Stimulated activated CD4-positive, alpha-beta T cell treated with anti-CD3 and anti-CD28 coated beads, Interleukin-15, amount 100 ng/mL, for 1 hour (primary cell): ENCODE measurements at places on chromosomes 2 and 18.

DNA sequence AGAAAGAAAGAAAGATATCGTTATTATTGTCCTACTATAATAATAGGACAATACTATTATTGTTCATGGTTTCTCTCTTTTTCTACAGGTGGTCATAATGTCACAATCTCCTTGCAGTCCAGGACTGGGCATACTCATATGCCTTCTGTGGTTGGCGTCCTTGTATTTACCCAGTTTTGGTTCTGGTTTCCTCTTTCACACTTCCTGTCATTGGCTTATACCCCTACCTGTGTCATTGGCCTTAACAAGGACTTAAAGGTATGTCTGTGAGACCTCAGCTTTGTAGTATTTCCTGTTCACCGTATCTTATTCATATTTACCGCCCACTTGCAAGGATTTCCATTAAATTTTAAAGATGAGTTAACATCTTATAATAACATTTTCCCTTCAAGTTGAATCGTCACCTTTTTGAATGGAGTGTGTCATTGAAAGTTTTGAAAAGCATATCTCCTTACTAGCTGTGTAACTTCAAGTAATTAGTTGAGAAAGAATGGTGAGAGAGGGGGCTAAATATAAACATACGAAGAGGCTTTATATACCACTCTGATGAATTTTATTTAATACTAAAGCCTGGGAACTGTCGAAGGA, 36.5 kb upstream of the HTR2B start:
- no peak for DNase-seq

- no peak for DNase-seq
These were observed 81.8 kb downstream of the RTP5 start for GRCh38 chr2:241951316-241951700.

GRCh38 chr18:8121942-8122480, 487.2 kb upstream of the RAB12 start:
- no peak for DNase-seq

- DNase-seq: no peak
These were observed 29.0 kb upstream of the TNS1 start for GRCh38 chr2:218031771-218032257.

- DNase-seq: no peak
These were observed 177.1 kb upstream of the HAAO start for GRCh38 chr2:42969231-42970150.

- DNase-seq: no peak
These were observed 550.7 kb downstream of the RIT2 start for GRCh38 chr18:42564761-42565160.

DNA sequence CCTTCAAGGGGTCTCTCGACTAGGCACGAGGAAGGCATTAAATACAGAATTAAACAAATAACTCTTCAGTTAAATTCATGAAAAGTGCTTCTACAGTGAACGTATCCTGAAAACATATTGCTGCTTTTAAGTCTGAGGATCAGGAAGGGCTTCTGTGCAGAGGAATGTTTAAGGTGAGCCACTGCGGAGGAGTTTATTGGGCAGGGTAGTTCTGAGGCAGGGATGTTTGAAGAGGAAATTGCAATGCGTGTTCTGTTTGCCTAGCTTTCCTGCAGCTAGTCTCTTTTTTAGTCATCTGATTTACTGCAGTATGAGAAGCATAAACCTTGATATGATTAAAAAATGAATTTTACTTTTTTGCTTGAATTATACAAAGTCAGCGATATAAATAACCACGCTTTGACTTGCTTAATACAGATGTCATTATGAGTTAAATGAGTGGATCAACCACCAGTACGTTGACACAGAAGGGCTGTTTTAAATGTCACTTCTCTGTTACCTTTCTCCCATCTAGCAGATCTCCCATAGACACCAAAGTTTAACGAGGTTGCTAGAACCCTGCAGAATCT, 98.7 kb downstream of the CTNNA2 start:
- no peak for DNase-seq

DNA sequence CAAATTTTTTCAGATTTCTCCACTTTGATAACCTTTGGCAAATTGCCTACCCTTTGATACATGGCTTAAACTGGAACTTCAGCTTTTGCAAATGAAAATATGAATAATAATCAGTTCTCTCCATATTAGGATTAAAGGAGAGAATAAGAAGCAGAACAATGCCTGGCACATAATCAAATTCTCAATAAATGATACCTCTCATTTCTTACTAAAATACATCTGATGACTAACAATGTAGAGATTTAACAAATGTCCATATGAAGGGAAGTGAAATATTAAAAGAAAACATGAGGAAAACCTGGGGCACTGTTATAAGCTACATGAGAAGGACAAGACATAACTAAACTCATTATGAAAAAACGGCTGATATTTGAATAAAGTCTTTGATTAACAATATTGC, 1103.6 kb downstream of the LRP1B start:
- no peak for DNase-seq

DNA sequence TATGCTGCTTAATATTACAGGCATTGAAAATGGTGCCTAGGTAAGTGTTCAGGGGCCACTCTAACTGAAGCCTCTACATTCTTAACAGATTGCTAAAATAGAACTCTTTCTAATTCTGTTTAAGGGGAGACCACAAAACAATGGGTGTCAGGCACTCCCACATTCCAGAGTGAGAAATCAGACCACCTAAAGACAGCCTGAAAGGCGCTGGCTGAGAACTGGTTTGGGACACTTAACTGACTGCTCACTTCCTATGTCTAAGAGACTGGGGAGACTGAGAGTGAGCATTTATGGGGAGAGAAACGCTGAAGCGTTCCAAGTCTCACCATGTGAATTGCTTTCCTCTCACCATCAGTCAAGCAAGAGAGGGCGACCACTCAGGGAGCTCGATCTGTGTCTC, 108.8 kb upstream of the ITGB6 start:
- no peak for DNase-seq

- no peak for DNase-seq
These were observed 3.4 kb downstream of the SLC66A2 start for GRCh38 chr18:79947881-79948610.

DNA sequence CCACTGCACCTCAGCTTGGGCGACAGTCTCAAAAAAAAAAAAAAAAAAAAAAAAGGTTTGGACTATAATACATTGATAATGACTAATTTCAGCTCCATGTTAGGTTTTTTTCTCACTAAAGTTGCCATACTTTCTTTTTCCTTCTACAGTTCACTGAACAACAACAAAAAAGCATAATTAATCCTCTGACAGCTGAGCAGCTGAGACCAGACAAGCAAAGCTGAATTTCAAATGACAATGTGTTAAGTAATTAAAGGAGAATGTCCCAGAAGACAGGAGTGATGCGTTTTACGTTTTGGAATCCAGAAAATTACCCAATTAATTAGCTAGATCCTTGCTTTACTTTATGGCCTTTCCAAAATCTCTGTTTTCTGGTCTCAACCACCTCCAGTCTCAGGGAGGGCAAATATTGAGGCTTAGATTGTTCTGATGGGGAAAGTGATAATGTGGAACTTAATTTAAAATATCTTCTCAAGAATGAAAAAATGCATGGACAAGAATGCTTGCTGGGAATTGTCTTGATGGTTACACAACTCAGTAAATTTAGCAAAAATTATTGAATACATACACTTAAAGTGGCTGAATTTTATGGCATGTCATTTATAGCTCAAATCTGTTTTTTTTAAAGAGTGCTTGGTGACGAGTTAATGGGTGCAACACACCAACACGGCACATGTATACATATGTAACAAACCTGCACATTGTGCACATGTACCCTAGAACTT, 17.4 kb upstream of the RMDN2 start:
- no peak for DNase-seq

DNA sequence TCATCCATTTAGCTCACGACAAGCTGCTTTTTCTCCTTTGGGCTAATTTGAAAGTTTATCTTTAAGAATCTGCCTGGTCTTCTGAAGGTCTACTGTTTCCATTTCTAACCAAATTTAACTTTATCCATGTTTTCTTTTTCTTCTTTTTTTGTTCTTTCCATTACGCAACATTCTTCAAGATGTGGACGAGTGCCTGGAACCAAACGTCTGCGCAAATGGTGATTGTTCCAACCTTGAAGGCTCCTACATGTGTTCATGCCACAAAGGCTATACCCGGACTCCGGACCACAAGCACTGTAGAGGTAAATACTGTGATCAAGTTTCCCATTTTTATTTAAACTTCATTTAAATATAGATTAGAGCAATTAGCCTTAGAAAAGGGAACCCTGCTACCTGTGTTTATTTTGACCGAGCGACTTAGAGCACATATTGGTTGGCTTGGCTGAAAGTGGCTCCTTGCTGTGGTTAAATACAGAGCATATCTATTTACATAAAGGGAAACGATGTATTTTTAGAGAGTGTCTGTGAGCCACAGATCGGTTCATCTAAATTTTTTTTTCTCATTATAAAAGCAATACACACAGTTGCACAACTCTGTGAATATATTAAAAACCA, 183.4 kb upstream of the RASGRP3 start:
- DNase-seq: no peak

DNA sequence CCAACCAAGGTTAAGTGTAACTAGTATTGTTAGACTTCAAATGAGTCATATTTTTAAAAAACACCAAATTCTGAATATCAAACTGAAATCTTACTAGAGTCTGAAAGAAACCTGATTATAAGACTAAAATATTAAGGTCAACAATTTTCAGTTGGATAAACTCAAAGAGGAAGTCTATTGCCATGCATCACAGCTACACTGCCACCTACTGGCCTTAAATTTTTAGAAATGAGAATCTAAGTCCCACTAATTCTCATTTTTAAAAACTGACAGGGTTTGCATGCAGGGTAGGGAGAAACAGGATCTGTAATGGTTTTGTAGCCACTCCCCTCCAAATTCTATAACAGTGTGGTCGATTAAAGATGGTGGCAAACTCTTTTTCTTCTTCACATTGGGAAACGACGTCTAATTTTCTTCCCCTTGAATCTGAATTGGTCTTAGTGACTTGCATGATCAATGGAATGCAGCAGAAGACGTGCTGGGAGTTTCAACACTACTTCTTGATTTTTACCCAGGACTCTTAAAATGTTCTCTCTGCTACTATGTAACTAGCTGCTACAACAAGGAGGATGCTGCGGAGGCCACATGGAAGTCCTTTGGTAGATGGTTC, 176.1 kb upstream of the SESTD1 start:
- no peak for DNase-seq

GRCh38 chr2:179983250-179983932, 23.7 kb downstream of the CWC22 start:
- no peak for DNase-seq

DNA sequence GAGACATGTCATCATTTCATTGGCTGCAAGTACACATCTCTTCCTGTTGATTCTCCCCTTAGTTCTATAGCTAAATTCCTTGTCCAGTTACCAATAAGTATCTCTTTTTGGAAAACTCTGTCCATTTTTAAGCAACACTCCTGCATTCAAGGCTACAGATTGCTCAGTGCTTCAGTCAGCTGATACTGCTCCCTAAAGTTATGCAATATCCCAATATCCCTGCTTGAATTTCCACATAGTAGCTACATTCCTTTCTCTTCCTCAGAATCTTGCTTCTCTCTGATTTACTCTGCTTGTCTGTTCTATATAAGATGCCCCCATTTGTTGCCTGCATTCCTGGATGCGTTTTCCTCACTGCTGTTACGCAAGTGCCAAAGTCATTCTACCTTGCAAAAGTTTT, 109.8 kb downstream of the PARD3B start:
- DNase-seq: no peak

- DNase-seq: no peak
These were observed 237.3 kb downstream of the DCDC2C start for GRCh38 chr2:3940661-3941060.

DNA sequence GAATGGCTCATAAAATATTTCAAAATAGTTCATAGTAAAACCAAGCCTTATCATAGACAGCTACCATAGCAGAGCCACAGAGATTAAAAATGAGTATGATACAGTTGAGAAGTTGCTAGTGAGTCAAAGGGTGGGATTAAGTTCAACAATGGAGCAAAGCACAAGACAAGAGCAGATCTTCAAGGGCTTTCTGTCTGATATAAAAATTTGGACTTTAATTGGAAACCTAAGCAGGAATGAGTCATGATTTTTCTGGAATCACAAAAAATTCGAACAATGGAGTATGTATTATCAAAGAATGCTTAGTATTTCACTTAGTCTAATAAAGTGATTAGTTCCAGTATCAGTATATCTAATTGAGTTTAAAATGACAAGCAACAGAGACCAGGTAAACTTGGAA, 487.3 kb upstream of the NETO1 start:
- DNase-seq: no peak

GRCh38 chr18:36075862-36076587, 8.7 kb upstream of the RPRD1A start:
- no peak for DNase-seq

DNA sequence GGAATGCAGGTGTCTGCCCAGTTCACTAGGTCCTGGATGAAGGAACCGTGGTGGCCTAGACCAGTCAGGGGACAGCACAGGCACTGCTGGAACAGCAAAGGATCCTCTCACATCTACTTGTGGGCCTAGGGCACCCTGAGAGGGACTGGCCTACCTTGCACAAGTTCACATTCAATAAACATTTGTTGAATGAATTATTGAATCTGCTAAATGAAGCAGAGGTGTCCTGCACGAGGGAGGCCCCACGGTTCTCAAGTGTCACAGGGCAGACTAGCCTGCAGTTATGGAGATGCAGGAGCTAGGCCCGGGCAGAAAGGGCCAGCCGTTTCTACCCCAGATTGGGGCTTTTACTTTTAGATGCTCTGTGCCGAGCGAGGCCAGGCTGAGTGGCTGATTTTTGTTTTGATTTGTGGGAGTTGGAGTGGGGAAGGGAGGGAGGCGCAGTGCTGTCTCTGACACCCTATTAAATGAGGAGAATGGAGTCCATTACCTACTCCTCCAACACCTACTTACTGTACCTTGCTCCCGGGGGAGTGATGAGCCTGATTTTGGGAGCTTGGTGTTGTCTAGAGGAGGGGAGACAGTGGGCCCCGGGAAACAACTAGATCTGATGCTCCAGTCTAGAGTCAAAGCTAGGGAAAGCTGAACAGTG, 18.4 kb downstream of the SH2D6 start:
- no peak for DNase-seq

- DNase-seq: no peak
These were observed 29.7 kb upstream of the CYTIP start for GRCh38 chr2:157473581-157473980.

- DNase-seq: no peak
These were observed 891 bp upstream of the FTCDNL1 start for GRCh38 chr2:199851883-199852282.

DNA sequence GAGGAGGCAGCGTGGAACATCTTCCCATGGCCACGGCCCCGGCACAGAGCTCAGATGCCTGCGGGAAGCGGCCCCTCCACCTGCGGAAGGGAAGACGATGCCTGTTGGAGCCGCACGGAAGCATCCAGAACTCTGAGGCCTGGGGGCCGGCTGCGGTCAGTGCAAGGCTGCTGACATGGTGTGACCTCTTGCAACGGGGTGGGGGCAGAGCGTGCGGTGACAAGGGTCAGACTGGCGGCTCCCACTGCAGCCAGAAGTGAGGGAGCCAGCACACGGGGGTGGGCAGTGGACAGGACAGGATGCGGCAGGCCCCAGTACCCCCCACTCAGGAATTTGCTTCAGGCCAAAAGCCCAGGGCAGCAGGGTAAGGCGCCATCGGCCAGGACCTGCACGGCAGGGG, 48.8 kb downstream of the SLC66A2 start:
- no peak for DNase-seq

GRCh38 chr2:200351815-200352214, 45.3 kb downstream of the SPATS2L start:
- DNase-seq: no peak
